ENCODE measurements at places on chromosomes 12 and 14.

- DNase-seq: no peak
Measured at GRCh38 chr12:75650595-75651341, 139.4 kb upstream of the KRR1 start.

GRCh38 chr14:72560331-72560730, 333.6 kb downstream of the DPF3 start:
- no peak for DNase-seq

DNA sequence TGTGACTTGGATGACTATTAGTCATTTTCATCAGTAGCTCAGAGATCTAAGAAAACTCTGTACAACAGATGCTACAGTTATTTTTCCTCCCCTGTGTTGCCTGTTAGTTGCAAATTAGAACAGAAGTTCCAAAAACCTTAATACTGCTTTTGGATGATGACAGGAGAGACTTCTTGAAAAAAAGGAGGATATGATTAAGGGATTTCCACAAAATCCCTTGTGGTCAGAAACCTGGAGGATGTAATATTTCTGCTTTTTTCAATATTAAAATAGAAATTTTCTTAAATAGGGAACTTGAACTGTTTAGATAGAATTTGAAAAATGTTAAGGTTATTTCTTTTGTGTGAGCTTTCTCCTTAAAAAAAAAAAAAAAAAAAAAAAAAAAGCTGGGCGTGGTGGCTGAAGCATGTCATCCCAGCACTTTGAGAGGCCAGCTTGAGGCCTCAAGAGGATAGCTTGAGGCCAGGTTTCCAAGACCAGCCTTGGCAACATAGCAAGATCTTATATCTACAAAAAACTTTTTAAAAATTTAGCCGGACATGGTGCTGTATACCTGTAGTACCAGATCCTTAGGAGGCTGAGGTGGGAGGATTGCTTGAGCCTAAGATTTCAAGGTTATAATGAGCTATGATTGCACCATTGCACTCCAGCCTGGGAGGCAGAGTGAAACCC, 14.1 kb downstream of the CMAS start:
- DNase-seq: no peak

DNA sequence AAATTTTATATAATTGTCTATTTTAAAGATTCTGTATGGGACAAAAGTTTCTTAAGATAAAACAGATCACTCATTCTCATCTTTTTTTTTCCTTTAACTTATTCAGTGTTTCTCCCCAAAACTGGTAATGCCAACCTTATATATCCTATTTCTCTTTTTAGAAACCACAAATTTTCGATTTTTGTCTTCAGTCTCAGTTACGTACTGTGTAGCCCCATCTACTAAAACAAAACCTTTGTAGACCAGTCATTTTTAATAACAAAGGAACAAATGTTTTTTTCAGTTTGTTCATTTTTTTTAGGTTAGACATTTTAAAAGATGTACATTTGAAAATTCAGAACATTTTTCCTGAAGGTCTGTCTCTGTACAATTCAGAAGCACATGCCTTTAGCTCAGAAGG, 18.2 kb downstream of the PNMA1 start:
- no peak for DNase-seq

DNA sequence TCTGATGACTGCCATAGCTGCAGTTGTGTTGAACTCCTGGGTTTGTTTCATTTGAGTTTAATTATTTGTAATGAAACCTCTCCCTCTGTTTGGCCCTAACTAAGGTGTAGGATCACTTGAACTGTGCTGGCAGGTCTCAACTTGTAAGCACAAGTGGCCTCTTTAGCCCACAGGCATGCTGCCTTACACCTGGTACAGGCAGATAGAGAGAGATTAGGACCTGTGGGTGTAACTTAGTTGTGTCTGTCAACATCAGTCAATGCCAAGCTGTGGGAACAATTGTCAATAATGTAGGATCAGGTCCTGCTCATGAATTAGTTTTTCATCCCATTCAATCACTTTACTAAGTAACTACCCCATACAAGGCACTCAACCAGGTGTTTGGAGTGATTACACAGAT, 263.0 kb upstream of the G2E3 start:
- DNase-seq: no peak

DNA sequence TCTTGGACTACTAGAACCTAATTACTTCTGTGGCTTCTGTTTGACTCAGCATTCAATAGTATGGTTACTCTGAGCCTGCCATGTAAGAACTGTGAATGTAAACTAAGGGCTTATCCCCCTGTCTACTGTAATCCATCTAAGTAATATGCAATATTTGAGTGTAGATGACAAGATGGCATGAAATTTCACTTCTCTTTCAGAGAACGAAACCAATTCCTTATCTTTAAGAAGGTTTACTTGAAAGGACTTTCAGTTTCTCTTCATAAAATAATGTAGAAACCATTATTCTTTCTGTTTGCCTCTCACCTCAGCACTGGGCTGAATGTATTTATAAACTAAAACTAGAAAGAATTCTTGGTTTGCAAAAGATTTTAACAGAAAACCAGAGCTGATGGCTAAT, 60.4 kb upstream of the ARID2 start:
- no peak for DNase-seq

DNA sequence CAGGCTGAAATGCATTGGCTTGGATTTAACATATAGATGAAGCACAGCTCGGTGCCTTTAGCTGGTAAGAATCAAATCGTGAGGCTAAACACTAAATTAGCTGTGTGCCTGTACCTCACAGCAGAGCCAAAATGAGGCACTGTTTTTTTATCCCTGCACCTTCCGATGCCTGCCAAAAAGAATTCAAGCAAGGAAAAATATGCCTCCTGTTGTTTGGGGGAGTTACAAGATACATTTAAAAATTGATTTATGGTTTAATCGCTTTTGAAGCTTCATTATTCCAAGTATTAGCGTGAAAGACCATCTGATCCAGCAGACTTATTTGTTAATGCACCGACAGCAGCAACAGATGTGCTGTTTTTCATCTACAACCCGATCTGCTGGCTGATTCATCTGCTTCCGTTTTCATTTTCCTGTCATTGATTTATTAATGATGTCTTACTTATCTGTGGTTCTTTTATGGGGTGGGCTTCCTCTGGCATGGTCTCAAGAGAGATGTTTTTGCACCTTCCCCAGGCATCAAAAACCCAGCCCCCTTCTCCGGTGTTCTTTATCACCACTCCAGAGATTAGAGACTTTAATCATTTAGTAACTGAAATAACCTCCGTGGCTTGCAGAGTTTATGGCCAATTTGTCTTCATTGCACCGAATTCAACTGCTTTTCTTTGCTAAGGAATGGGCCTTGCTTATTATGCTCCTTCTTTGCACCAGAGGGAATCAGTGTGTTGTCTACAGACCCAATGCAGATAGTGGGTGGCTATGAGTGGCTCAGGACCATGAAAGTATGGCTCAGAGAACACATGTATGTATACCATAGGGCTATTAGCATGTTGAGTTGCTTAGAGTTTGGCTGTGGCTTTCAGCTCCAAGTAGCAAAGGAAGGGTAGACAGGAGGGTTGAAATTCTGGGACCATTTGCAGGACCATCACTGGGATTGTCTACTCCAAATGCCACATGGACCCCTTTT, 166.8 kb upstream of the TMEM260 start:
- no peak for DNase-seq

DNA sequence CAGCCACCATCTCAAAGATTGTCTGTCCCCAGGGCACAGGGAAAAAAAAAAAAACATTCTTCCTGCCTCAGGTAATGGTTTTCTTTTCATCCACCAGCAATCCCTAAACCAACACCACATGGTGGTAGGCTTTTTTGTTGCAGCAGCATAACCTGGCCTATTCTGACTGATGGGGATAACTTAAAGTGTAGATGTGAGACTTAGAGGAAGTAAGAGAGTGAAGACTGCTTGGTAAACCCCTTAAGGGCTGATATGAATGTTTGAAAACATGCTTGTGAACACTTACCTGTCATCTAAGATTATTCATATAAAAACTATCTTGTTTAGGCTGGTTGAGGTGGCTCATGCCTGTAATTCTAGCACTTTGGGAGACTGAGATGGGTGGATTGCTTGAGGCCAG, 130.2 kb upstream of the RAP1B start:
- DNase-seq: no peak

DNA sequence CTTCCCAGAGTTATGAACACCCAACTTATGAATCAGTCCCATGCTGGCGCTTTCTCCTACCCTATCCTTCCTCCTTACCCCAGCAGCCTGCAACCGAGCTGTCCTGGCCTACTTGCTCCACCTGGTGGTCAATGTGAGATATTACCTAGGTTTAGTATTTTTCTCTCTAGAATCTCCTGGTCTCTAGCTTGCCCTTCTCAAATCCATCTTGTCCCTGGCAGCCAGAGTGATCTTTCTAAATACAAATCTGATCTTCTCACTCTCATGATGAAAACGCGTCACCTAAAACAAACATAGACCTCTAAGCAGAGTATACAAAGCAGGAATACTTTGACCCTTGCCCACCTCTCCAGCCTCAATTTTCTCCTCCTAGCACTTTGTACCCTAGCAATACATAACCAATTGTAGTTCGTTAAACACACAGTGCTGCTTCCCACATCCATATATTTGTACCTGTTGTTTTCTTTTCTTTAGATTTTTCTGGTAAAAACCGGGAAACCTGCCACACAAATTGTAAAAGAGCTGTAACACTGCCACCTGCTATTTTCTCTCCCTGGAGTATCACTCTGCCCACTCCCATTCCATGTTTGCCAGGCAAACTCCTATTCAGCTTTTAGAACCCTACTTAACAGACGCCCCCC, 20.0 kb upstream of the TCP11L2 start:
- DNase-seq: no peak

GRCh38 chr12:93381161-93381975, 3.6 kb downstream of the NUDT4 start:
- no peak for DNase-seq

DNA sequence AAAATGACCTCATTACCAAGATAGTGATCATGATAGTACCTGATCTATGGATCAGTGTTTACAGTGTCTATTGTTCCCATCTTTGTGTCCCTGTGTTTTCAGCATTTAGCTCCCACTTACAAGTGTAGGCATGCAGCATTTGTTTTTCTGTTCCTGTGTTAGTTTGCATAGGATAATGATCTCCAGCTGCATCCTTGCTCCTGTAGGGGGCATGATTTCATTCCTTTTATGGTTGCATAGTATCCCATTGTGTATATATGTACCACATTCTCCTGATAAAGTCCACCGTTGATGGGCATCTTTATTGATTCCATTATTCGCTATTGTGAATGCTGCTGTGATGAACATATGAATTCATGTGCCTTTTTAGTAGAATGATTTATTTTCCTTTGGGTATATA, 215.4 kb upstream of the NAV3 start:
- no peak for DNase-seq

GRCh38 chr12:49273726-49274395, 9.0 kb downstream of the TUBA1C start:
- no peak for DNase-seq

- no peak for DNase-seq
Measured at GRCh38 chr14:72599579-72600470, 294.1 kb downstream of the DPF3 start.

GRCh38 chr14:90714811-90715210, 101.4 kb downstream of the TTC7B start:
- DNase-seq: no peak

DNA sequence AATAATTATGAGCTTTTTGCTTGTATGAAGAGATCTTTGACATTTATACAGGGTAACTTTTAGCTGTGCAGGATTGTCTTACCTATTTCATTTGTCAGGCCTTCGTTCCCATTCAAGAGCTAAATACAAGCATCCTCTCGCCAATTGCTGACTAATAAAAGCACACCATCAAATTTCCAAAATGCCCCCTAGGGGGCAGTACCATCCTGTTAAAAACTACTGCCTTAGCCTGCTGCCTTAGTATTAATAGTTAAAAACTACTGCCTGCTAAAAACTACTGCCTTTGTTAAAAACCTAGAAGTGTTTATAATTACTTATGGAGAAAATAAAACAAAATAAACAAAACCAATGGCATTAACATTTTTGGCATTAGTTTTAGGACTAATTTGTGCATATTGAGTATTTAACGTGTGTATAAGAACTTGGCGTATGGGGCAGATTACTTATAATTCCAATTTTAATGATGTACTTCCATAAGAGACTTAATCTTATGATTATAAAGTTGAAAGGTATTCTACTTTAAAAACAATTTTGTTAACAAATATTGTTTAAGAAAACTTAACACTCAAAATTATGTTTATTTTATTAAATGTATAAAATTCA, 3.0 kb upstream of the IFI27L2 start:
- no peak for DNase-seq

DNA sequence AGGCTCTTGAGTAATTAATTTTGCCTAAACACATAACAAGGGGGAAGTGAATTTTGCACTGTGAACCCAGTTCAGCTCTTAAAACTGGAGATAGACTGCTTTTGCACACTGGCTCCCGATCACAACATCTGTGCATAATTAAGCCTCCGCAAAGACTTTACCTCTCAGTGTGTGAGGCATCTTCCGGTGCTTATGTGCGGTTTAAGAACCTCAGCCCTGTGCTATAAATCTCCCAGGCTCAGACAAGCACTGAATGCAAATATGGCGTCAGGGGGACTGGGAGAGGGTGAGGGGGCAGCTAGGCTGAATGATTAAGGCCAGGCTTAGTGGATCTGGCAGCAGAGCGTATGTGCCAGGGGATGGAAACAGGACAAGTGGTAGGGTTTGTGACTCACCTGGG, 103.3 kb downstream of the ADCK1 start:
- no peak for DNase-seq

Data from activated B cell treated with CpG ODN at 0.5 μM for 24 hours (primary cell).